ENCODE measurements at places on chromosomes 3 and 15.

DNA sequence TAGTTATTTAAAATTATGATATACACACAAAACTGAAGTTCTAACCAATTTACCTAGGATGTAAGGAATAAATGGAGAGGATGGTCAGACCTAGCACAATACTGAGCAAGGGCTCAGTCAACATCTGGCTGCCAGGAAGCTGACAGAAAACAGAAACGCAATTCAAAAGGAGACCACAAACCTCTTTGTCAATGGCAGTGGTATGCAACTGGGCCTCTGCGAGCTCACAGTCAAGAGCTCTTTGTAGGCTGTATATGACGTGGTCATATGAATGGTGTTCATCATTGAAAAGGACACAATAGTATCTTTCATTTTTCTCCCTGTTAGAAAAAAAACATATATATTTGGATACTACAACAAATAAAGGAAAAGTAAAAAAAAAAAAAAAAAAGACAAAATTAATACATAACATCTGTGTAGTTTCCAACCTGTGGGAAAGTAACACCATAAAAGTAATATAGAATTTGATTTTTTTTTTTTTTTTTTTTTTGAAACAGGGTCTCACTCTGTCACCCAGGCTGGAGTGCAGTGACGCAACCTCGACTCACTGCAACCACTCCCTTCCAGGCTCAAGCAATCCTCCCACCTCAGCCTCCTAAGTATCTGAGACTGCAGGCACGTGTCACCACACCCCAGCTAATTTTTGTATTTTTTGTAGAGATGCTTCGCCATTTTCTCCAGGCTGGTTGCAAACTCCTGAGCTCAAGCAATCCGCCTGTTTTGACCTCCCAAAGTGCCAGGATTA lies 37.9 kb downstream of the UBR1 start:
- no peak for DNase-seq

GRCh38 chr15:52181938-52182780 lies 9.0 kb downstream of the GNB5 start:
- DNase-seq = no peak

- no peak for DNase-seq
Measured at GRCh38 chr3:134754768-134755559, 40.1 kb upstream of the EPHB1 start.

DNA sequence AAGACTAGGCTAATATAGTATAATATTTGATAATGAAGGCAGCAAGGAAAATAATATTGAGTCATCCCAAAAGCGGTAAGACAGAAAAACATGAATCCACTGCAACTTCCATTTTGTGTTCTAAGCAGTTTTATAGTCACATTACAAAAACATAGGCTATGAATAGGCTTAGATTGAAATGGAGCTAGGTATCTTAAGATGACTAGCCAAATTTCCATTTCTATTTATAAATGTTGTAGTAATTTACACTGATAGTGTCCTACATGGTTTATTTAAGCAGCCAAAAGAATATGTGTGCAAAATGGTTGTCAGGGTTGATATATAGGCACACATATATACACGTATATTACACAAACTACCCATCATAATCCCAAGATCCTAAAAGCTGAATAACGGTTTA lies 82.0 kb downstream of the VPS13C start:
- DNase-seq = no peak

DNA sequence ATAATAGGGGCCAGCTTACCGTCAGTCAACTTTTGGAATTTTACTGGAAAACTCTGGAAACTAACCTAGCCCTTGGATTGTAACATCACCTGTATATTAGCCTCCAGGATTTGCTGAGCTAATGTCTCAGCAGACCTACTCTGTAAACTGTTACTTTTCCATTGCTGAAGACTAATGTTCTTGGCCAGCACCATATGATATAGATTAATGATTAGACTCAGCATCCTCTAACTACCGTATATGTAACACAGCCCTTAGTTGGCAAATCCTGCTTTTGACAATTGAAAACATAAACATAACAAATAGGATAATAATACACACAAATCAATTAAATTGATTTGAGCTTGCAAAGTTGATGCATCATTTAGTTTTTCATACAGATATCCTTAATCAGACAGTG lies 26.6 kb upstream of the GBE1 start:
- DNase-seq = no peak

GRCh38 chr3:15292765-15293522 lies 39.4 kb downstream of the SH3BP5 start:
- DNase-seq = no peak

DNA sequence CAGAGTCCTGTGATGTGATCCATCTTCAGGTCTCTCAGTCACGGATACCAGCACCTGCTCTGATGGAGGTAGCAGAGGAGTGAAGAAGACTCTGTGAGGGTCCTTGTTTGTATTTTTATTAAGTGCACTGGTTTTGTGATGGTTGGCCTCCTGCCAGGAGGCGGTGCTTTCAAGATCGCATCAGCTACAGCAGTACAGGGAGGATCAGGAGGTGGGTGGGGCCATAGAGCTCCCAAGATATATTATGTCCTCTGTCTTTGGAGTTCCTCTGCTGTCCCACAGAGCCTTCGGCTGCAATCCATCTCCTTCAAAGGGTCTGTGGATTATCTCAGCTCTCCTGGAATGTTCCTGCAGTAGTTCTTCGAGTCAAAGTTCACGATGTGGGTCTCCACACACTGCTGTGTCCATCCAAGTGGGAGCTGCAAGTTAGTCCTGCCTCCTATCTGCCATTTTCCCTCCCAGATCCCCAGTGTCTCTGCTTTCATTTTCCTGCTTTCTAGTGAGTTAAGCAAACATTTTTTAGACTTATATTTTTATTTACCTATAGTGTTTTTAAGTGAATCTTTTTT lies 54.7 kb downstream of the TM2D3 start:
- DNase-seq = no peak

GRCh38 chr3:39191111-39191510 lies 1.3 kb downstream of the XIRP1 start:
- no peak for DNase-seq

GRCh38 chr3:94395851-94396250 lies 333.0 kb downstream of the NSUN3 start:
- no peak for DNase-seq

GRCh38 chr3:112302881-112303763 lies 9.1 kb upstream of the SLC9C1 start:
- DNase-seq = no peak

GRCh38 chr3:29245441-29245840 lies 35.4 kb upstream of the RBMS3 start:
- DNase-seq = no peak

Data from activated effector memory CD4-positive, alpha-beta T cell treated with anti-CD3 and anti-CD28 coated beads, Interleukin-2, amount 50 U/mL, for 16 hours (primary cell).